ENCODE measurements at places on chromosomes 2 and 18. TPM values are rescaled to one million over a fixed set of nuclear protein-coding genes. Genes with fewer than 3 reads are reported as not detected.

DNA sequence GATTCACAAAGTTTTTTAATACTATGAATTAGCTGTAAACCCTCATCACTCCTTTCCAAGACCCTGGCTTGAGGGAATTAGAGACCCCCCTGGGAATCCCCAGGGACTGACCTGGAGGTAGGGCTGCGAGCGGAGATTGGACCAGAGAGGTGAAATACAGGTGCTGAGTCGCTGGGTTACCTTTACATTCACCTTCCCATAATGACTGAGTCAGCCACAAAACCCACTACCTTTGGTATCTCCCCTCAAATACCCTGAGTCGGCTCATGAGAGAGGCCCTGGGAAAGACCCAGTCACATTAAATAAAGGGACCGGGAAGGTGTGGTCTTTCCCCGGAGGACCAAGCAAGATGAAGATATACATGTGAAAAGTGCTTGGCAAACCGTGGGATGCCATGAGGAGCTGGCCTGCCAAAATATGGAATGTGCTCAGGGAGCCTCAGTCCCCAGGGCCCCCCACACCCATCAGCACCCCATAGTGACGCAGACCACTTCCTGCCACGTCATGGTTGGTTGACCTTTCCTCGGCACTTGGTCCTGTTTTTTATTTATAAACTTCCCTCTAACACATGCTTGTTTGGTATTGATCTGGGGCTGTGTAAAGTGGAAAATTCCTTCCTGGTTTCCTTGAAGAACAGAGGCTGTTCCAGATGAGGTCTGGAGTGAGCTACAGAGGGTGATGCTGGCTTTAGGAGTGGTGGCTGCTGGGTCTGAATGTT lies 51.4 kb downstream of the IL1RL2 start:
- DNase-seq: no peak

GRCh38 chr2:128363934-128364361 lies 45.3 kb upstream of the HS6ST1 start:
- no peak for DNase-seq

DNA sequence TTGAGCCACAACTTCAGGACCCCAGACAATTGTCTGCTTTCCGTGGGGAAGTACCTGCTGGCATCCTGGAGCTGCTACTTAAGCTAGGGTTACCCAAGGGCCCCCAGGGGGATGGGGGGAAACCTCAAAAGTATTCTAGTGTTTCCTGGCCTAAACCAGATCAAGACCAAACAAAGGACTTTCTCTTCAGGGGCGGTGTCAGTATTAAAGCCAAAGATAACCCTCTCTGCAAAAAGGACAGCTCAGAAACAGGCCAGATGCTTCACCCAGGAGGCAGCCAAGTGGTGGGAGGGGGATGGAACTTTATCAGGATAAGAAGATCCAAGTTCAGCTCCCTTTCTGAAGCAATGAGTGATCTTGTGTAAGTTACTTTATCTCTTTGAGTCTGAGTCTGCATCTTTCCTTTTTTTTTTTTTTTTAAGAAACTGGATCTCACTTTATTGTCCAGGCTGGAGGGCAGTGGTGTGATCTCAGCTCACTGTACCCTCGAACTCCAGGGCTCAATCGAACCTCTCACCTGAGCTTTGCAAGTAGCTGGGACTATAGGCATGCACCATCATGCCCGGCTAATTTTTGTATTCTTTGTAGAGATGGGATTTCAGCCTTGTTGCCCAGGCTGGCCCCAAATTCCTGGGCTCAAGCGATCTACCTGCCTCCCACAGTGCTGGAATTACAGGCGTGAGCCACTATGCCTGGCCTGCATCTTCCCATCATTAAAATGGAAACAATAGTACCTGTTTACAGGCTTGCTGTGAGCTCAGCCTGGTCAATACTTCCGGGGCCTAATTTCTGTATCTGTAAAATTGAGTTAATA lies 151.8 kb upstream of the PTPRM start:
- no peak for DNase-seq

DNA sequence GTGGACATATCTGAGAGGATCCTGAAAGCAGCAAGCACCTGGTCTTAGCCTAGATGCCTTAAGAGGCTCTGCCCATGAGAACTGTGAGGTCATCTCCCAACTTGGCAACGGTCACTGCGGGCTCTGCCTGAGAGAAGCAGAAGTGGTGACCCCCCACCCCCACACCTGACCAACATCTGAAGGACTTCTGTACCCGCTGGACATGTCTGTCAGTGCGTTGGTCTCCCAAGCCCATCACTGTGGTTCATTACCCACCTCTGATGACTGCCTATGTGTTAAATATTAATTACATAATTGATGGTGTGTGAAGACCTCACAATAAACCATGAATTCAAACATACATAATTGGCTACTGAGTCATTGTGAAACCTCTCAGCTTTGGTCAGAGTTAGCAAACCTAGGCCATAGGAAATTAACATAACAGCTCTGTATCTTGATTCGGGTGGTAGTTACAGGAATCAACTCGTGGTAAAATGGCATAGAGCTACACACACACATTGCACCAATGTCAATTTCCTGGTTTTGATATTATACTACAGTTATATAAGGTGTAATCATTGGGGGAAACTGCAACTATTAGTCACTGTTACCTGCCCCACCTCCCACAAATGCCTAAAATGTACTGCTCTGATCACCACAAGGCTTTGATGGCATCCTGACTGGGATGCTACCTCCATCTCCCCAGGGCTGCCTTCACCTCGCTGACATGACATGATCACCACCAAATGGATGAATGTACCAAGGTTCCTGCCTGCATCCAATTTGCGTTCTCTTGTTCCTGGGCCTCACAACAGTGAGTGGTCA lies 4.3 kb upstream of the GALNT1 start:
- no peak for DNase-seq

- no peak for DNase-seq
Observed at GRCh38 chr2:121348128-121348740, 63.2 kb upstream of the TFCP2L1 start.

- DNase-seq: no peak
Observed at GRCh38 chr2:205403244-205403825, 279.0 kb upstream of the NRP2 start.

DNA sequence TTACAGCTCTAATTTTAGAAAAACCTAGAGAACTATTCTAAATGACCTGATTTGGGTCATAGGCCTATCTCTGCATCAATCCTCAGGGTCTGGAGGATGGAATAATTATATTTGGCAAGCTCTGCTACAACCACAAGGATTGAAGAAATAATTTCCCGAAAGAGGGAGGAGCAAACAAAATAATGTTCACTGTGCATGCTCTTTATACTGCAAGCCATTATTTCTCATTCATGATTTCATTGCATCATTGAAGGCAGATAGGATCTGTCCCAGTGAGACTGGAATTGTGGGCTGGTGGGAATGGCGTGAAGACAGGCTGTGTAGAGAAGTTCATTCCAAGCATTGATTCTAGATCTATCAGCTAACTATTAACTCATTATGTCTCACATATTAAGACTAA lies 12.7 kb upstream of the MAPRE2 start:
- DNase-seq: no peak

DNA sequence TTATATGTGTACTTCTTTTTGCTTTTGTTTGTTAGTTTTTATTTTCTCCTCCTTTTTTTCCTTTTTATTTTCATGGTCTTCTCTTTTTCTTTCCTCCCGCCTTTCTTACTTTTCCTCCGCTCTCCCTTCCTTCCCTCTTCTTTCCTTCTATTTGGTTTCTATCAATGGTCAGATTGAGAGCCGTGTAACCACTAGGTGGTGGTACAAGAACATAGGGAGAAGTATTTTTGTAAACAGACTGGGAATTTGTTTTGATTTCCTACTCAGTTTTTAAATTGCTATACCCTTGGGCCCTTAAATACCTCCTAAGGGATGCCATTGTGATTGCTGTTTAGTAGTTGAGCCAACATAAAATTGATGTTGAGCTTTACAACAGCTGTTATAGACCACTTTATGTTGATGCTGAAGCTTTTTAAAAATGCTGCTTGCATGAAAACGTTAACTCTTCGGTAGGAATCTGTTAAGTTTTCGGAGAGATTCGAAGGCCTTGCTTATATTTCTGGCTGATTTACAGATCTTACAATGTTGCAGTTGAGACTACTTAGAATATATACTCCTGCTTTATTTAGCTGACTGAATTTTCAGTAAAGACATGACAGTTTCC lies 124.2 kb downstream of the UBE2E3 start:
- no peak for DNase-seq

DNA sequence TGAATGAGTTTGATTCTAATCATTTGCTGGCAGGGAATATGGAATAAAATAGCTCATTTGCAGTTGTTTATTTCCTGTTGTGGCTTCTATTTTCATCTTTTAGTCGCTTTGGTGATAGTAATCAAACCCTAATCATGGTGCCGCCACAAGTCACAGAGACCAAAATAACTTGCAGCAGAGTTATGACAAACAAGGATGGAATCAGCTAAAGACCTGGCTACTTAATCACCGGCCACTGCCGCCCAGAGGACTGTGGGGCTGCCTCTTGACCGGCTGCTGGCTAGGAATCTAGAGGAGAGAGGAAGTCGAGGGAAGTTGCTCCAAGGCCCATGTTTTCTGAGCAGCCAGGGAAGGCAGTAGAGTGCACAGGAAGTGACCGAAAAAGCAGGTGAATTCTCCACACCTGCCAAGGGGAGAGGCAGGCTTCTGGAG lies 5.1 kb upstream of the SMAD7 start:
- DNase-seq: peak; percentile 78

GRCh38 chr18:10499230-10499629 lies 26.6 kb upstream of the NAPG start:
- DNase-seq: no peak

UGT1A6 gene
- 0.11 TPM for polyA plus RNA-seq

CCDC74B gene
- 2.7 TPM for polyA plus RNA-seq

ITPRIPL1 gene
- 0.59 TPM for polyA plus RNA-seq

FLACC1 gene
- polyA plus RNA-seq: 1.1 TPM

Measured in BJ (cell line).